Activated CD4-positive, alpha-beta memory T cell treated with anti-CD3 and anti-CD28 coated beads, Interleukin-2, amount 10 ng/mL, durations not matched to agents 7 days and 5 days (primary cell): ENCODE measurements at places on chromosomes 13 and 19.

GRCh38 chr13:73870036-73870741 is 264.0 kb downstream of the KLF12 start:
- DNase-seq = no peak

- no peak for DNase-seq
Measured at GRCh38 chr13:66748712-66749111, 481.4 kb downstream of the PCDH9 start.

DNA sequence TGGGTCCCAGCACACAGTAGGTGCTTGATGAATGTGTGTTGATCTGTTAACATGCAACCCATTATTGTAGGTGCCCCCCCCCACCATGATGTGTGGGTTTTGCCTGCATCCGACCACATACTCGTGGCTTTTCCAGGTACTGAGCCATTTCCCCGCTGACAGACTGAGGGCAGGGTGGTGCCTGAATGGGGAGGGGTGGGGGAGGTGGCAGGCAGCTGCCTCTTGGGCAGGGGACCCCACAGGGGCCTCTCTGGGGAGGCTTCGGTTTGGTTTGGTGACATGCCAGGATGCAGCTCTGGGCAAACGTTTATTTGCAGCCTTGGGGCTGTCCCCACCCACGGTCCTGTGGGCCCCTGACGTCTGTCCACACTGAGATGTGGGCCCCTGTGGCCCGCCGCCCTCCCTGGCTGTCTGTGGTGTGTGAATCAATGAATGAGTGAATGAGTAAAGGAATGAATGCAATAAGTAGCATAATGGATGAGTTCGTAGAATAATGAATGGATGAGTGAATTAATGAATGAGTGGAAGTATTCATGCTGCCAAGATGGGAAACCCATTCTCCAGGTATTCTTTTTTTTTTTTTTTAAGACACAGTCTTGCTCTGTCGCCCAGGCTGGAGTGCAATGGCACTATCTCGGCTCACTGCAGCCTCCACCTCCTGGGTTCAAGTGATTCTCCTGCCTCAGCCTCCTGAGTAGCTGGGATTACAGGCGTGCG is 9.0 kb upstream of the JUND start:
- DNase-seq = peak; percentile 94

DNA sequence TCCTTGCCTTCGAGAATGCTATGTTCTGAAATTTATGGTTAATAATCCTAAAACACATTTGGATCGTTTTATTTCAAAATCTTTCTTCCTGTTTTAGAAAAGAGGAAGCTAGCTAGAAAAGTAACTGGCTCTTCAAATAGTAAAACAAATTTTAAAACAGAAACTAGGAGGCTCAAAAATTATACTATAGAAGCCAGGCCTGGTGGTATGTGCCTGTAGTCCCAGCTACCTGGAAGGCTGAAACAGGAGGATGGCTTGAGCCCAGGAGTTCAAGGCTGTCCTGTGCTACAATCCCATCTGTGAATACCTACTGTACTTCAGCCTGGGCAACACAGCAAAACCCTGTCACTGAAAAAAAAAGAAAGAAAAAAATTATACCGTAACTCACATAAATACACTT is 57.9 kb downstream of the ELF1 start:
- DNase-seq = no peak

DNA sequence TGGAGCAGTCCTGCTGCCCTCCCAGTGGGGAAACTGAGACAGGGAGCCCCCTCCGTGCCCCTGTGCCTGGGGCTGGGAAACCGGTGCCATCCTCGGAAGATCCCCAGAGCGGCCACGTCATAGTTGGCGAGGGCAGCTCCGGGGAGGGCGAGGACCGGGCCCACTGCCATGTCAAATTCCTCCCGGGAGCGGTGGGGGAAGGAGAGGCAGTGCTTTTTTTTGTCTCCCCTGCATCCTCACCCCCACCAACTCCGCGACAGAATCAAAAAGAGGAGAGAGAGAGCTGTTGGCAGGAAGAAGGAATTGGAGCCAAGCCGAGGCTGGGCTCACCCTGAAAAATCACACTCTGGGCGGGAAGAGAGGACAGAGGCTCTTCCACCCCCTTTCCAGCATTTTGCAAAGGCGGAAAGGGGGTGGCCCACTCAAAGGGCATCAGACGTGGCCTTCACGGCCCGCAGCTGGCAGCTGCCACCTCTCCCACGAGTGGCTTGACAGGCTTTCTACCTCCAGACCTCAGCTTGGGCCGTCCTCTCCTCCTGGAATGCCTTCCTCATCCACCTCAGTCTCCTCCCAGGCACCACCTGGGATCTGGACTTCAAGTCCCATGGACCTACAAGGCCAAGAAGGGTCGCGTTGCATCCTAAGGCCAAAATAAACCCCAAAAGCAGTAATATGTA is 19.6 kb upstream of the NFIC start:
- no peak for DNase-seq

DNA sequence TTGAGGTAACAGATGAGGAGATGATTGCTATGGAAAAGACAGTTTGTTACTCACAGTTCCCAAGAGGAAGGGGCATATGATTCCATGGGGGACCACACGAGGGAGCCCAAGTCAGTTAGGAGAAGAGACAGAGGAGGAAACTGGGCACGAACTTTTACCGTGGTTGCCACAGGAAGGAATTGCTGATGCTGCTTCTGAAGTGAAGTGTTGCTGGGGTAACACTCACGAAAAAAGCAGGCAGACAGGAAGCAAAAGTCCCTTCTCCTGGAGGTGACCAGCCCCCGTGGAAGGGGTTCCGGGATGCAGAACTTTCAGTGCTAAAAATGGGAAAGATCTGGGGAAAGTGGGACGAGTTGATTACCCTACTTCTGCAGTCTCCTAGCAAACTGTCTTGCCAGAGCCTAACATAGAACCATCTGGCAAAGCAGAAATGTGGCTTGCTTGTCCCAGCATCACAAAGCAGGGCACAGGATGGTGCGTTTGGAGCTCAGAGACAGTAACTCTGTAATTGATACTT is 35.4 kb upstream of the MAP3K10 start:
- DNase-seq = no peak

GRCh38 chr19:47100290-47100689 is 13.3 kb downstream of the ZC3H4 start:
- no peak for DNase-seq
